ENCODE measurements at places on chromosomes 16 and 17. TPM values are rescaled to one million over a fixed set of nuclear protein-coding genes. Genes with fewer than 3 reads are reported as not detected.
A peak's percentile ranks its signal among the peaks of the same experiment; 100 is the strongest.

DNA sequence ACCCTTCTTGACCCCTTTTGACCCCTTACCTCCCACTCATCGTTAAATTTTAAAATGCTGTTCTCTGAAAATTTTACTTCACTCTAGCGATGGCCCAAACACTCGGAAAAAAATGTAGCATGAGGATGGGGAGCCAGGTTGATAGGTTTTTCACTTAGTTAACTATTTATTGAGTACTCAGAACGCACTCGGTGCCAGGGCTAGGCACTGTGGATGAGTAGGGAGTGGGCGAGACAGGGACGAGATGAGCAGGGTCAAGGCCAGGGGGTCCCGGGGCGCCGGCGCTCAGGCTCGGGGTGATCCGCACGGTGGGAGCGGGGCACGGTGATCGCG is 392 bp downstream of the ZSCAN32 start:
- ATAC-seq = no peak

Gene GCGR
- not detected for total RNA-seq

GRCh38 chr17:63405741-63406261 is 40.3 kb downstream of the CYB561 start:
- ATAC-seq = no peak

Gene RAB37
- 2.5 TPM for total RNA-seq

DNA sequence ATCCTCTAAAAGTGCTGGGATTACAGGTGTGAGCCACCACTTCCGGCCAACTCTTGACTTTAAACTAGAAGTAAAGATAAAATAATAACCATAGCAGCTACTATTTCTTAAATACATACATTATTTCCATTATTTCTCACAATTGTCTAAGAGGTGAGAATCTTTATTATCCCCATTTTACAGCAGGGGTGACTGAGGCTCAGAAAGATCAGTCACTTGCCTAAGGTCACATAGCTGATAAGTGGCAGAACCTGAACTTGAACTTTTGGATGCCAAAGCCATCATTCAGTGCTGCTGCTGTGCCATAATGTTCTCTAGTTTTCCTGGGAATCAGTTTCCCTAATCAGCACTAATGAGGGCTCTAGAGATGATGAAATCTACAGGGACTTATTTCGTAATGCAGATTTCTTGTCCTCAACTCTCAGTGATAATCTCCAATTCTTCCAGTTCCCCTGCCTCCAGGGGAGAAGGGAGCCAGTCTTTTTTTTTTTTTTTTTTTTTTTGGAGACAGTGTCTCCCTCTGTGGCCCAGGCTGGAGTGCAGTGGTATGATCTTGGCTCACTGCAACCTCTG is 25.2 kb upstream of the GPRC5B start:
- ATAC-seq = no peak

GRCh38 chr17:44904001-44904984 is 5.0 kb upstream of the EFTUD2 start:
- ATAC-seq = no peak

GRCh38 chr17:11151818-11152425 is 89.1 kb upstream of the SHISA6 start:
- no peak for ATAC-seq

Gene PABPN1L
- total RNA-seq = not detected

DNA sequence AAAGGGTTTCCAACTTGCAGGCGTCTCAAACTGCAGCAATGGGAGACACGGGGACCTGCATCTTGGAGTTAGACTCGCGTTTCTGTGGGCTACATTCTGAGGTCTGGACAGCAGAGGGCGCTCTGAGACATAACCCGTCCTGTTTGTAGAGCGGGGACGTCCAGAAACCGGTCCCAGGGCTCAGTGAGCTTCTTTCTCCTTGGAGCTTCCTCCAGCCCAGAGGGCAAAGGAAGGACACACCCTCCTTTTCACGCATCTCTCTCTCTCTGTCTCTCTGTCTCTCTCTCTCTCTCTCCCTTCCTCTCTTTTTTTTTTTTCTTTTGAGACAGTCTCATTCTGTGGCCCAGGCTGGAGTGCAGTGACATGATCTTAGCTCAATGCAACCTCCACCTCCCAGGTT is 19.8 kb downstream of the COX4I1 start:
- ATAC-seq = peak; percentile 64

DNA sequence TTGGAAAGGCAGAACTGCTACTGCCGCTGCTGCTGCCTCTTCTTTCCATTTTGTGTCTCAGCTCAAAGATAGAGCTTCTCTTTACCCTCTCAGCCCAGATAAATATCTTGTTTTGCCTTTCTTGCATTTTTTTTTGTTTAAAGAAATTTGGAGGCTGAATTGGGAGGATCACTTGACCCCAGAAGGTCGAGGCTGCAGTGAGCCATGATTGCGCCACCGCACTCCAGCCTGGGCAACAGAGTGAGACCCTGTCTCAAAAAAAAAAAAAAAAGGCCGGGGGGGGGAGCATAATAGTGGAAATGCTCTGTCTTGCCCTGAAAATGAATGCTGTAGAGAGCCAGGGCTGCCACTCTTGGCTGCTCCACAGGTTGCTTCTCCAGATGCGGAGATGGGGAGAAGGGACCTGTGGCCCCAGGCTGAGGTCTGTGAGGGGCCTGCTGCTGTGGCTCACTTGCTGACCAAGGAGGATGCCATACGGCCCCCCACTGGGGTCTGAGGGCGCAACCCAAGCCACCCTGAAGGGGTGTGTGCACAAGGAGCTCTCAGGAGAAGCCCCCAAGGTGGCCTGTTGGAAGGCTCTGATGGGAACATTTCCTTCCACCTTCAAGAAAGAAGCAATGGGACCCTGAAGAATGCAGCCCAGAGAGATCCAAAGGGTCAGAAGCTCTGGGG is 21.5 kb upstream of the G6PC1 start:
- no peak for ATAC-seq

DNA sequence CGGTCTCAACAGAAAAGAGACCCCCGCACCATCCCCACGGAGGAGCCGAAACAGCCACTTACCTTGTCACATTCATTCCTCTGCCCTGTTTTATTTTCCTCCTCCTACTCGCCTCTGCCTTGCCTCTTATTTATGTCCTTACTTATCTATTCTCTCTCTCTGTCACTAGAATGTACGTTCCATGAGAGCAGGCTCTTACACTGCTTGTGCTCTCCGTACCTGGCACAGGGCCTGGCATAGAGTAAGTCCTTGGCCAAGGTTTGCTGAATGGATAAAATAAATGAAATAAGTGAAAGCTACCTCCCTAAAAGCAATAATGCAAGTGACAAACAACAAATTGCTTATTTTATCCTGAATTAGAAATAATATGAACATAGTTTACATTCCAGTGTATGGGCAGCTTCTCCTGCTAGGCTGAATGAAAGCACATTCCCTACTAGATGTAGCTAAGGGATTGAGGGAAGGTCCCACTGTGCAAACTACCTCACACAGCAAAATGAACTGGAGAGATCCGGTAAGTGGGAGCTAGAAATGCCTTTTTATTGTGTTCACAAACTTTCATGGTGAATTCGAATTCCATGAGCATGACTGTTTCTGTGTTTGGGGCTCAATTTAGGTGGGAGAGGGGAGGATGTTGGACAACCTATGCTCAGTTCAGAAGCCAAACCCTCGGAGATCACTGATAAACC is 173.1 kb downstream of the PARN start:
- no peak for ATAC-seq

DNA sequence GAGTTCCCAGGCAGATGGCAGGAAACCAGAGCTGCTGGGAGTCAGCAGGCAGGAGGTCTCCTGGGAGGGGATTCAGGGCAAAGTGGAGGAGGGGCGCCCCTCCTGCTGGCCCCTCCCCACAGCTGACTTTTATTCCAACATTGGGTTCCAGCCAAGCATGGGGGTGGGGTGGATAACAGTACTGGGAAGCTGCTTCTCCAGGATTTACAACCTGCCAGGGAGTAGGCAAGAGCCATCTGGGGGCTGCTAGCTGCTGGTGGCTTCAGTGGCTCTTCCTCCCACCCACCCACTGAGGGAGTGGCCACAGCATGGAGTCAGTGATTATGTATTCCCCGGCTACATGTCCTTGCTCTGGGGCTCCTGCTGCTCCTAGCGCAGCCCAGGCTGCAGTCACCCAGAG is 36.8 kb downstream of the TMEM132E start:
- no peak for ATAC-seq

DNA sequence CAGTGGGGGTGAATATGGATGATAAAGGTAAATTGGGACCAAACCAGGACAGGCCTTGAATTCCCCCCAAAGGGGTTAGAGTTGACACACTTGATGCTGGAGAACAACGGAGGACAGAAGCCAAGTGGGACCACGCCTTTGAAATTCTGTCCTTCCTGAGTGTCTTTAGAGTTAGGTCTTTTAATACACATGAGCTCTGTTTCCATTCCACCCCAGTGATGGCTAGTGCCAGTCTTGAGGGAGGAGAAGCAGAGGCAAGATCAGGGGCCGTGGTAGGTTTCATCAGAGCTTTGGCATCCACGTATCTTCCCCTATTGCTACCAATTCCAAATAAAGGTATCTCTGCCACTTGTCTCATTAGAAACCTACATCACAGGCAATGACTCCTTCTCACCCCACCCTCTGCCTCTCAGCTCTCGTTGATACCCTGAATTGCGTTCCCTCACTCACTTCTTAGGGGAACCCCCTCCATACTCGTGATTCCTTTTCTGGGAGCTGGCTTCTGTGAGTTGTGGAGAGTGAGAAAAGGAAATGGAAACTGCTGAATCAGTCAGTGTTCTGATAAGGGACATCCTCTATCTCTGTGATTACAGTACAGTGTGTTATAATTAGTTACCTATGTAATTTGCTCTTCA is 2.4 kb upstream of the CCL3L1 start:
- no peak for ATAC-seq
